ENCODE measurements at places on chromosomes 4 and X. TPM values are rescaled to one million over a fixed set of nuclear protein-coding genes. Genes with fewer than 3 reads are reported as not detected.

RPL10 gene
- 2,757 TPM for total RNA-seq

GAR1 gene
- total RNA-seq, result 2.6 TPM

ENPP6 gene
- not detected for total RNA-seq

PDE5A gene
- 31.9 TPM for total RNA-seq

DNA sequence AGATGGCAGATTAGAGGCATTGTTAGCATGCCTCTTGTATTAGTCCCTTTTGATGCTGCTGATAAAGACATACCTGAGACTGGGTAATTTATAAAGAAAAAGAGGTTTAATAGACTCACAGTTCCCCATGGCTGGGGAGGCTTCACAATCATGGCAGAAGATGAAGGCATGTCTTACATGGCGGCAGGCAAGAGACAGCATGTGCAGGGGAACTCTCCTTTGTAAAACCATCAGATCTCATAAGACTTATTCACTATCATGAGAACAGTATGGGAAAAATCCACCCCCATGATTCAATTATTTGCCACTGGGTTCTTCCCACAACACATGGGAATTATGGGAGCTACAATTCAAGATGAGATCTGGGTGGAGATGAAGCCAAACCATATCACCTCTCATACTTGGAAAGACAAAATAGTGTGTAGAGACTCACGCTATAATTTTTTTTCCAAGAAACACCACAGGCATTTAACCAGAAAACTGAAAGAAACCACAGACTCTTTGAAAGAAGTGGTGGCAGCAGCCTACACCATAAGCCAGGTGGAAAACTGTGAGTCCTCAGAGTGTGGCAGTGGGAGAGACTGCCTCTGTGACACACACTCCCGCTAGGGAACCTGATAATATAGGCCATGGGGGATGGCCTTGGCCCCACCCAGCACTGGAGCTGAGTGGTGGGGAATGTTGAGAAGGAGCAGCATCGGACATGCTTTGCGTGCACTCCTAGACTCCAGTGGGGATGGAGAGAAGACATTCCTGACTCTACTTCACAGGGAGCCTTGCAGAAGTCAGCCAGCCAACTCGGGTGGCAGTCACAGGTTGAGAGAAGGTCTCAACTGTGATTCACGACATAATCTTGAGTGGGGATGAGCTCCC lies 51.5 kb downstream of the SLC2A9 start:
- no peaks in the 10 kb centered on the region for H3K27me3 ChIP-seq
- H3K4me3 ChIP-seq, result no peak overlapping the region
- H3K36me3 ChIP-seq, result no peaks in the 10 kb centered on the region
- no peaks in the 10 kb centered on the region for H3K4me1 ChIP-seq

GRCh38 chr4:176546975-176547374 lies 227.2 kb downstream of the SPCS3 start:
- no peaks in the 10 kb centered on the region for H3K4me1 ChIP-seq
- no peaks in the 10 kb centered on the region for H3K36me3 ChIP-seq
- H3K4me3 ChIP-seq, result no peak overlapping the region
- H3K27ac ChIP-seq, result no peak overlapping the region
- no peaks in the 10 kb centered on the region for H3K27me3 ChIP-seq
